ENCODE measurements at places on chromosomes 12 and 14.

DNA sequence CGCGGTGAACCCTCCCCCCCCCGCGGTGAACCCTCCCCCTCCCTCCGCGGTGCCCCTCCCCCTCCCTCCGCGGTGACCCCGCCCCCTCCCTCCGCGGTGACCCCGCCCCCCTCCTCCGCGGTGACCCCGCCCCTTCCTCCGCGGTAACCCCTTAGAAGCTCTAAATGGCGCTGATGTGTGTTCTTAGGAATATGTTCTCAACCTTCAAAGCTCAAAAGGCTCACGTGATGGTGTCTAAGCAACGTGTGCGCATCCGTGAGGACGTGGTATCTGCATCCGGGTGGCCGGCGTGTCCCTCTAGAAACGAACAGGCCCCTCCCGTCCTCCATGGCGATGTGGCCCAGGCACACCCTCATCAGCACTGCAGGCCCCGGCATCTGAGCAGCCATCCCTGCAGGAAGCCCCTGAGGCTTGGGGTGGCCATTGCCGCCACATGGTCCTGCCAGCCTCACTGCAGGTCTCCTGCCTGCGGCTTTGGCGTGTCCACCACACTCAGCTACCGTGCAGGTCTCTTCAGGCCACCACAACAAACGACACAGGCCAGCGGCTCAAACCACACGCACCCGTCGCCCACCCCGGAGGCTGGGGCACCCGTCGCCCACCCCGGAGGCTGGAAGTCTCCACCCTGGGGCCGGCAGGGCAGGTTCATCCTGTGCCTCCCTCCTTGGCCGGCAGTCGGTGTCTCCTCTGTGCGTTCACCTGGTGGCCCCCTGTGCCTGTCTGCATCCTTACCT lies 14.5 kb upstream of the FBRSL1 start:
- DNase-seq = no peak

GRCh38 chr14:35407306-35407630 lies 2.7 kb upstream of the NFKBIA start:
- DNase-seq = no peak

DNA sequence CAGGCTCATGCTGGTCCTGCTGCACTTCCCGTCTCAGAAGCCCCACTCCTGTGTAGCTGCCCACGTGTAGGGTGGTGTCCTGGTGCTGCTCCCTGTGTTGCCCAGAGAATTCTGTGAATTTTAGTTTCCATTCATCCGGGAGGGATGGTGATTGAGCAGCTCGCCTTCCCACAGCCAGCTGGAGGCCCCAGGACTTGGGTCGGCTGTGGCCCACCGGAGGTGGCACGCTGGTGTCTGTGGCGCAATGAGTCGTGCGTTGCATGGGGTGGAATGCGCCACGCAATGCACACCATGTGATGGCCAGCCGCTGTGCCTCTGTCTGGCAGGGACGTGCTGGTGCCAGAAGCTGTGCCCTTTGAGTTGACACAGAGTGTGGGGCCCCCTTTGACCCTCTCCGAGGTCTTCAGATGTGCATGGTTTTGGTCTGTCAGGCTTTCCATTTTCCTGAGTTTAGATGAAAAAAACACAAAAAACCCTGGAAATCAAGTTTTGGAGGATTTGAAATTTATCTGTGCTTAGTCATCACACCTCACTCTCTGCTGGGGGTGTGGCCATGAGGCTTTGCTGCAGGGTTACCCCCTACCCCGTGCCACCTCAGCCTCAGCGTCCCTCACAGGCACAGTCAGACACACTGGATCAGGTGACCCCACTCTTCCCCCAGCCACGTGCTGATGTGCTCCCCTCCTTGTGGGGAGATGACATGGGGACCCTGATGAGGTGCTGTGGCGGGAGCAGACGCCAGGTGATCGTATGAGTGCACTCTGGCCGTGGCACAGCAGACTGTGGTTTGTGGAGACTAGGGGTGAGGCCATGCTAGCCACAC lies 64.6 kb downstream of the EP400 start:
- no peak for DNase-seq

GRCh38 chr14:105413544-105413886 lies 6.1 kb upstream of the MTA1 start:
- no peak for DNase-seq

- DNase-seq = no peak
Observed at GRCh38 chr12:51937926-51938325, 13.6 kb upstream of the ACVR1B start.

DNA sequence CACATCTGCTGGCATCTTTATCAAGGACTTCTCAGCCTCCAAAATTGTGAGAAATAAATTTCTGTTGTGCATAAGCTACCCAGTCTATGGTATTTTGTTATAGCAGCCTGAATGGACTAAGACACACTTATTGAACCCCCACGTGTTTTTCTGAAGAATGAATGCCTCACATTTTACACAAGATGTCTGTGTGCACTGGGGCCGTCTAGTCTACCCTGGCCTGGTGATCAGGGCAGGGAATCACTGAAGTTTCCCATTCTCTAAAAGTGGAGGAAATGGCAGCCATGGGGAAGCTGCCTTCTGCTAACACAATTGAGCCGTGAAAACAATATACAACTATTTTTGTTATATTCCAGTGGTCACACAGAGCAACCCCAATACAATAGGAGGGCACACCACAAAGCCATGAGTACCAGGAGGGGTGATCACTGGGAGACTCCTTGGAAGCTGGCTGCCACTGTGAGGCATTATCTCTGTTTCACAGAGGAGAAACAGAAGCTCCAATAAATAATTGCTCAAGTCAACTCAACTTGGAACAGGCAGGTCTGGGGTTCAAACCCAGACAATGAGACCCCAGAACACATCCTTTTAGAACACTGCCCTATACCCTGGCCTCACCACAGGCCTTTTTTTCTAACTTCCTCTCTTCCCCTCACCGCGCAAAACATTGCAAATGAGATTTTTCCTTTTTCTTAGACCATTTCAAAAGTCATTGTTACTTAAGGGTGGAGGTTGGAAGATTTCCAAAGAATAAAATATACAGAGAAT lies 18.3 kb upstream of the LTA4H start:
- no peak for DNase-seq

- DNase-seq = no peak
Observed at GRCh38 chr12:38424436-38424835, 107.9 kb downstream of the ALG10B start.

- no peak for DNase-seq
Observed at GRCh38 chr12:114685869-114686268, 1.9 kb upstream of the TBX3 start.

DNA sequence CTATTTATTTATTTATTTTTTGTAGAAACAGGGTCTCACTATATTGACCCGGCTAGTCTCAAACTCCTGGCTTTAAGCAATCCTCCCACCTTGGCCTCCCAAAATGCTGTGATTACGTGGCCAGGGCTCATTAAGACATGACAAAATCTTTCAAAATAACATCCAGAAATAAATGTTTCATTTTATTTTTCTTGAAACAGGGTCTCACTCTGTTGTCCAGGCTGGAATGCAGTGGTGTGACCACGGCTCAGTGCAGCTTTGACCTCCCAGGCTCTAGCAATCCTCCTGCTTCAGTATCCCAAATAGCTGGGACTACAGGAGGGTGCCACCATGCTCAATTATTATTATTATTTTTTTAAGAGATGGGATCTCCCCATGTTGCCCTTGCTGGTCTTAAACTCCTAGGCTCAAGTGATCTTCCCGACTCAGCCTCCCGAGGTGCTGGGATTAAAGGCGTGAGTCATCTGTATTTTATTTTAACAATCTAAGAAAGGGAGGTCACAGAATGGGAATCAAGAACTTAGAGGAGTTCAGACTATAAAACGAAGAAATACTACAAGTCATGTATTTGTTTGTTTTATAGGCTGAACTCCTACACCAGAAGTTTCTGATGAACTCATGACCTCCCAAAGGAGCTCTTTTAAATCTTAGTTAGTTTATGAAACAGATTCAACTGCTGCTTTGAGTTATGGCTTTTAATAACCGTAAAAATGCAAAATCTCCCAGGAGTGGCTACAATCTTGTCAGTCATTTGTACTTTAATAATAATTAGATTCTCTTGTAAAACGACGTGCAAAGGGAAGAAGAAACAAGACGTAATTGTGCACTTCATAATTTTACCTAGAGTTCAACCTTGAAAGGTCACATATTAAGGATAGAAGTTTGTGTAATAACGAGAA lies 2.1 kb upstream of the TMEM263 start:
- DNase-seq = no peak

- DNase-seq = no peak
Observed at GRCh38 chr12:48038085-48038484, 33.8 kb upstream of the COL2A1 start.

DNA sequence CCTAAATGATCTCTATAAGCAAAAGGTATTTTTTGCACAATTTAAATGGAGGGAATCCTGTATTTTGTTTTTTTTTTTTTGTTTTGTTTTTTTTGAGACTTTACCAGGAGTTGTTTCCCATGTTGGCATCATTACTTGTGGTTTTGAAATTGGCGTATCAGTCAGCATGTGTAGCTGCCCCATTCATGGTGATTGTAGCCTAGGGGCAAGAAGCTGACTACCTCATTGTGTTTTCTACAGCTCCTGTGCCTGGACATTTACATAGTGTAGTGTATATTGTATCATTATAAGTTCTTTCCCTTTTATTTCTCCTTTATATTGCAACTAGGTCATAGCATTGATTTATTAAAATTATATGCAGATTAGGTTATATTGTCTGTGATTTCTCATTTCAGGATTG lies 24.5 kb downstream of the SAMD4A start:
- DNase-seq = no peak

- DNase-seq = no peak
Observed at GRCh38 chr14:104792945-104793702, 2.4 kb downstream of the AKT1 start.

DNA sequence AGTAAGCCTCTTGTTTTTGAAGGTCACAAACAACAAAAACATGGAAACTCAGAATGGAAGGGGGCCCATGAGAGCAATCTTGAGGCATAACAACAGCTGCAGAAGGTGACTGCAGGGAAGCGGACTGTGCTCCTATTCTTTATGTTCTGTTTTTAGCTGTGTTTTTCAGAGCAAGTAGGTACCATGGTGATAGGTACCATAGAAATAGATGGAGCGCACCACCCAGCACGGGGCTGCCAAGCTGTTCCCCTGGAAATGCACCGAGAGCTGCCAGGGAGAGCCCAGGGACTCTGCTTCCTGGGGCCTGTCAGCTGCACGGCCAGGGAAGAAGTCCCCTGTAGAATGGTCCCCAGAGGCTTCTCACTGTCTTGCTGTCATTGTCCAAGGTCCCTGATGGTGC lies 32.8 kb downstream of the DGLUCY start:
- DNase-seq = no peak

- DNase-seq = no peak
Observed at GRCh38 chr14:89373185-89373584, 43.8 kb downstream of the FOXN3 start.

GRCh38 chr14:64675312-64675711 lies 28.9 kb upstream of the PLEKHG3 start:
- no peak for DNase-seq

DNA sequence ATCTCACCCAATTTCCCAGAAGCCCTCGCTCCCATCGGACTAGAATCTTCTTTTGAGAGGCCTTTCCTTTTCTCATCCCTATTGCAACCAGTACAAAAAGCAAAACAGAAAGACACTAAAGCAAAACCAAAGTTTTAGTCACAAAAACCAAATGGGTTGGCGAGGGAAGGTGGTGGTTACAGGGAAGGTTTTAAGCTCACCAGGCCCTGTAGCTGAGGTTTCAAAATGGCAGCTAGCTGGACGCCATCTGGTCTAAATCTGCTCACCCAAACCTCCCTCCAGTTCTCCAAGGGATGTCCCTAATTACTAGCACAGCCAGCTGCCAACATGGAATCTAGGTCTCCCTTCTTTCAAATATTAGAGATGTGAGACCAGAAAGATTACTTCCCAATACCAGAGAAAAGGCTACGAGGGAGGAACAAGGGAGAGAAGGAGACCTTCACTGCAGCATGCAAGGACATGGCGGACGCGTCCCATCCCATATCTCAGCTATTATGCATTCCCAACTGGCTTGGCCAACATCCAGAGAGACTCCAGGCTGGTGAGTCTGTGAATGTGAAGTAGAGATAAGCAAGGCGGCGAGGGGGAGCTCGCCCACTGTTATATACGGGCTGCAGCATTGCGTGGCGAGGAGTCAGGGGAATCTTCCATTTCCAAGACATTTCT lies 70.8 kb downstream of the DPF3 start:
- no peak for DNase-seq

DNA sequence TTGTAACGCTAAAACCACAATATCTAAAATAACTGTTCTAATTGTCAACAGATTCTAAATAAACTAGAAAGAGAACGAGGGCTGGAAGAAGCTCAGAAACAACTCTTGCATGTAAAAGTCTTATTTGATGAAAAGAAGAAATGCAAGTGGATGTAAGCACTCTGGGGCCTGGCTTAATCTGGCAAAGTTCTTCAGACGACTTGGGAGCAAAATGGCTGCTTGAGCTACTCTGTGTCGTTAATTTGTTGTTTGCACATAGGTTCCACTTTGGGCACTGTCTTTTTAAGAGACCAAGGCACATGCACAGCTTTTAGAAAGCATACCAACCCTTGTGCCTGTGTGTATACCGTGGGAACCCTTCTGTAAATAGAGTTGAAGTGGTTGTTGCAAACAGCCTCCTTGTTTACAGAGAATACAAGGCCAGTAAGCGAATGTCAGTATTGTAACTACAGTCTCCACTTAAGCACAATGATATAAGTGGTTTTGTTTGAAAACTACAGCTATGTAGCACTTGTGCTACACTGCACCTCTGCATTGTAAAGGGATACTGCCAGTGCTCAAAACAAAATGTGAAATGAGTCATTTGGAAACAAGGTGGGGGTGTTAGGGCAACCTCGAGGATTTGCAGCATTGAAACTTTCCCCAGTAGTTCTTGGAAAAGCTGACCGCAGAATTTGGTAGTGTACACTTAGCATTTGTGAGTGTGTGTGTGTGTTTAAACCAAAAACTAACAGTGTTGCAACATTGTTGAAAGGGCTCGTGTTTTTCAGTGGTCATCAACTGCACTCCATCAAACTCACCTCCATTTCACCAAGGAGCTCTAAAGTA lies 154.3 kb downstream of the CEP83 start:
- no peak for DNase-seq

DNA sequence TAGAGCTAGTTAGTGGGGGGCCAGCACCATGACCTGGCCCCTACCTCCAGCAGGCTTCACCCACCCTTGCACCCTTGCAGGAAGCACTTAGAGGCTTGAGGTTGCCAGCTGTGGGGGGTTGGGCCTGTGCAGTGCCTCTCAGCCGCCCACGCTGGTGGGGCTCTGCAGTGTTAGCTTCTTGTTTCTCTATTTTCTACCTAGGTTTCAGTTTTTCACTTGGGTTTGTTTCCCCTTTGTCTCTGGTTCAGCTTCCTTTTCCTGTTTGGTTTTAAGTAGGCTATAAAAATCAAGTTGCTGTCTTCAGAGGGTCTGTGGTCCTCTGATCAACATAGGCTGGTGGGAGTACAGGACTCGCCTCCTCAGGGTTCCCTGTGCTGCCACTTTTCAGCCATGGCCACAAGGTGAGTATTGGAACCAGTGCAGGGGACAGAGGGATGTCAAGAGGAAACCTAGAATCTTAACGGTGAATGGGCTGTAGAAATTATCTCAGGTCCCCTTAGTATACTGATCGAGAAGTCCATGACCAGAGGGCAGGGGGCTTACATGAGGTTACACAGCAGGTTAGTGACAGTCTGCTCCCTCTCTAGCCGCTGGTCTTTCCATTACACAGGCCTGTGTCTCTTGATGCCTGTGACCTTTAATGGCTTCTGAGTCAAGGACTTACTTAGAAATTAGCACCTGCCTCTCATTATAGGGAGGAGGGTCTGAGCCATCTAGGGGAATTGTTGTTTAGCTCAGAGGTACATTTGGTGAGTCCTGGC lies at the start of gene EVL:
Gene EVL (plus strand): TSS at position 312 of the 761 bp plus-strand sequence. CDS start 79 bp downstream, at position 391.
- DNase-seq = peak; percentile 72

- DNase-seq = no peak
Observed at GRCh38 chr12:105382771-105383622, 52.5 kb downstream of the C12orf75 start.

Measured in activated T-helper 1 cell treated with anti-CD3 and anti-CD28 coated beads, Interleukin-2, amount 50 U/mL, for 16 hours (primary cell).